ENCODE measurements at places on chromosomes 2 and 18.

DNA sequence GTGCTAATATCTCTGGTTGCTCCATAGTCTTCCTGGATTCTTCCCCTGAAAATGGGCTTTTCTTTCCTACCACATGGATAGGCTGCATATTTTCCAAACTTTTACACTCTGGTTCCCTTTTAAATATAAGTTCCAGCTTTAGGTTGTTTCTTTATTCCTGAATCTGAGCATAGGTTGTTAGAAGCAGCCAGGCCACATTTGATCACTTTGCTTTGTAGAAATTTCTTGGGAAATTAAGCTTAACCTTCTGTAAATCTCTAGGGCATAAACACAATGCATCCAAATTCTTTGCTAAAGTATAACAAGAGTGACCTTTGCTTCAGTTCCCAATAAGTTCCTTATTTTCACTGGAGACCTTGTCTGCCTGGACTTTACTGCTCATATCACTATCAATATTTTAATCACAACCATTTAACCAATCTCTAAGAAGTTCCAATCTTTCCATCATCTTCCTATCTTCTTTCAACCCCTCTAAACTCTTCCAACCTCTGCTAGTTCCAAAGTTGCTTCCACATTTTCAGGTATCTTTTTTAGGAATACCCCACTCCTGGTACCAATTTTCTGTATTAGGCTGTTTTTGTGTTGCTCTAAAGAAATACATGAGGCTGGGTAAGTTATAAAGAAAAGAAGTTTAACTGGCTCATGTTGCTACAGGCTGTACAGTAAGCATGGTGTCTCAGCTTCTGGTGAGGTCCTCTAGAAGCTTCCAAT, 389.6 kb upstream of the HS6ST1 start:
- no peak for DNase-seq

GRCh38 chr18:8721716-8722115, 16.4 kb downstream of the MTCL1 start:
- no peak for DNase-seq

DNA sequence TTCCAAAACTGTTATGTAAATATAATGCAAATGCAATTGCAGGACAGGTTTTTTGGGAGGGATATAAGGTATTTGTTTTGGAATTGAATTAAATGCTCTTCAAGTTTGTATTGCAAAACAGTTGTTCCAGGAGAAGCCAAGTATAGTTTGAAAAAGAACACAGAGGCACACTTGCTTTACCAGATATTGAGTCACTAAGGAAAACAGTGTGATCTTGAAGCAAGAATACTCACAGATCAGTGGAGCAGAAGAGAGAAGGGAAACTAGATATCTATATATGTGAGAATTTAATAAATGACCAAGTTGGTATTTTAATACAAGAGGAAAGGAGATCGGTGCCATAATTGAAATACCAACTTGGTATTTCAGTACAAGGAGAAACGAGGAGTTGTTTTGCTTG, 178.9 kb downstream of the CAPN13 start:
- no peak for DNase-seq

DNA sequence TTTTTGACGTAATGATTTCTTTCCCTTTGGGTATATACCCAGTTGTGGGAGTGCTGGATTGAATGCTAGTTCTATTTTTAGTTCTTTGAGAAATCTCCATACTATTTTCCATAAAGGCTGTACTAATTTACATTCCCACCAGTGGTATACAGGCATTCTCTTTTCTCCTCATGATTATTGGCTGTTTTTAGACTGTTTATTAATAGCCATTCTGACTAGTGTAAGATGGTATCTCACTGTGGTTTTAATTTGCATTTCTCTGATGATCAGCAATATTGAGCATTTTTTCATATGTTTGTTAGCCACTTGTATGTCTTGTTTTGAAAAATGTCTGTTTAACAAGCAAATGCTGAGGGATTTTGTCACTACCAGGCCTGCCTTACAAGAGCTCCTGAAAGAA, 9.2 kb upstream of the CD28 start:
- DNase-seq = no peak

GRCh38 chr18:73244401-73244800, 376.6 kb upstream of the NETO1 start:
- no peak for DNase-seq

GRCh38 chr2:120348737-120349439, 3.0 kb downstream of the INHBB start:
- DNase-seq = no peak

GRCh38 chr2:231716666-231717280, 8.4 kb downstream of the PTMA start:
- DNase-seq = no peak

DNA sequence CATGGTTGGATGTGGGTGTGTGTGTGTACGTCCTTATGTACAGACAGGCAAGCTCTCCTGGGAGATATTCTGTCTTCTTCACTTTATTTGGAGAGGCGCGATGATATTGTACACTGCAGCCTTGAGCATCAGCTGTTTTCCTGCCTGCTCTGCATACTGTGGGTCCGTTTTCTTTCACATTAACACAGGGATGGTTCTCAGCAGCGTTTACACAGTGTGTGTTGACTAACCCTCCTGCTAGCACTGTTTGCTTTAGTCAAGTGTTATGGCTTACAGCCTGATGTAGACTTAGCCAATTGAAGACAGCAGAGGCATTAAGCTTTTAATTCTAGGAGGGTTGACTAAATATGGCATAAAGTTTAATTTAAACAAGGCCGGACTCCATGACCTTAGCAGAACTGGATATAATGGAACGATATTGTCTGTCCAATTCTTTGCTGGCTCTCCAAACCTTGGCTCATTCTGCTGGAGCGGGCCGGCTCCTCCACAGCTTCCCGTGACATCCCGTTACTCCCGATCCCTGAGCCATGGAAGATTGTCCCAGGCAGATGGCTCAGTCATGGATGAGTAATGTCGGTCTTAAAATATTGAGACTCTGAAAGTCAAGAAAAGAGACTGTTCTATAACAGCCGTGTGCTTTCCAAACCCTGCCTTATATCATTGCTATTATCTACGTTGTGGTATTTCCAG, 134.7 kb downstream of the TPGS2 start:
- no peak for DNase-seq

DNA sequence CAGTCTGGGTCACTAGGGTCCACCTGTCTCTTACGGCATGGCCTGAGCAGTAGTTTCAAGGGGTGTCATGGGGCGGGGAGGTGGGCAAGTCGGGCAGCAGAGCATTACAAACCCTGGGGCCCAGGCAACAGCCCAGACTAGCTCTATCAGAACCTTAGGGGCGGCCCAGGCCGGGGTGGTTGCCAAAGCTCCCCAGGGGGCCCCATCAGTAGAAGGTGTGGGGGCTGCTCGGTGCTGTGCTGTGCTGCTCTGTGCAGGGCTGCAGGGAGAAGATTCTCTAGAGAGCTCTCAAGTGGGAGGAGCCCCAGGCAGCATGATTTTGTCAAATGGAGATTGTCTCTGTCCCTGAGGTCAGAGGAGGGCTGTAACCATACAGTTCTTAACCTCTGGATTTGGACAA, 36.4 kb upstream of the SLC14A1 start:
- DNase-seq = peak; percentile 68
